ENCODE measurements at places on chromosomes 3 and 15. TPM values are rescaled to one million over a fixed set of nuclear protein-coding genes. Genes with fewer than 3 reads are reported as not detected.

The KBTBD13 gene
- not detected for total RNA-seq

The CCK gene
- 54.6 TPM for total RNA-seq

The SCAPER gene
- 76.6 TPM for total RNA-seq

The ZIC1 gene
- total RNA-seq = 20.0 TPM

The PTX3 gene
- total RNA-seq = 16.7 TPM

The PRSS50 gene
- not detected for total RNA-seq

The CYP19A1 gene
- 1.2 TPM for total RNA-seq

The CYP8B1 gene
- not detected for total RNA-seq

The ECE2 gene
- 3.7 TPM for total RNA-seq

The GRM2 gene
- 6.5 TPM for total RNA-seq

The LSAMP gene
- total RNA-seq = 59.9 TPM

The PPP1R14D gene
- not detected for total RNA-seq

The SLC28A2 gene
- not detected for total RNA-seq

The SLC26A6 gene
- total RNA-seq = 4.1 TPM

The DNAH1 gene
- total RNA-seq = 1.2 TPM

The ARHGAP31 gene
- total RNA-seq = 2.0 TPM

The GOLGA8A gene
- 23.6 TPM for total RNA-seq

The FEZF2 gene
- total RNA-seq = 12.2 TPM

The COPS2 gene
- total RNA-seq = 66.9 TPM

The NPAP1 gene
- total RNA-seq = 0.41 TPM

The FRMD5 gene
- 25.3 TPM for total RNA-seq

The BCHE gene
- 13.9 TPM for total RNA-seq

The C3orf18 gene
- 12.6 TPM for total RNA-seq

The SERINC4 gene
- 0.41 TPM for total RNA-seq

The PIF1 gene
- total RNA-seq = 0.82 TPM

The ADAMTS17 gene
- 9.4 TPM for total RNA-seq

The CLRN1 gene
- total RNA-seq = not detected

The PLSCR5 gene
- total RNA-seq = under 0.01 TPM

The SYNPR gene
- 119 TPM for total RNA-seq

The HHLA2 gene
- total RNA-seq = not detected

The KNL1 gene
- total RNA-seq = 6.5 TPM

The ITGA11 gene
- total RNA-seq = 2.0 TPM

The PSMD2 gene
- 263 TPM for total RNA-seq

The CHDH gene
- total RNA-seq = 1.2 TPM

The SEMA6D gene
- 49.3 TPM for total RNA-seq

The GP9 gene
- total RNA-seq = not detected

The SMAD6 gene
- total RNA-seq = 2.4 TPM

The ACTRT3 gene
- total RNA-seq = 3.3 TPM

The THSD4 gene
- 1.6 TPM for total RNA-seq

The SQOR gene
- total RNA-seq = 2.9 TPM

The DNAH12 gene
- total RNA-seq = 0.82 TPM

The ERICH6 gene
- under 0.01 TPM for total RNA-seq

The LRTM1 gene
- not detected for total RNA-seq

The NR1I2 gene
- total RNA-seq = 0.82 TPM

The FOXB1 gene
- not detected for total RNA-seq

Measured in frontal cortex (tissue), 4 donors.